ENCODE measurements at places on chromosomes 7 and 10. TPM values are rescaled to one million over a fixed set of nuclear protein-coding genes. Genes with fewer than 3 reads are reported as not detected.

DNA sequence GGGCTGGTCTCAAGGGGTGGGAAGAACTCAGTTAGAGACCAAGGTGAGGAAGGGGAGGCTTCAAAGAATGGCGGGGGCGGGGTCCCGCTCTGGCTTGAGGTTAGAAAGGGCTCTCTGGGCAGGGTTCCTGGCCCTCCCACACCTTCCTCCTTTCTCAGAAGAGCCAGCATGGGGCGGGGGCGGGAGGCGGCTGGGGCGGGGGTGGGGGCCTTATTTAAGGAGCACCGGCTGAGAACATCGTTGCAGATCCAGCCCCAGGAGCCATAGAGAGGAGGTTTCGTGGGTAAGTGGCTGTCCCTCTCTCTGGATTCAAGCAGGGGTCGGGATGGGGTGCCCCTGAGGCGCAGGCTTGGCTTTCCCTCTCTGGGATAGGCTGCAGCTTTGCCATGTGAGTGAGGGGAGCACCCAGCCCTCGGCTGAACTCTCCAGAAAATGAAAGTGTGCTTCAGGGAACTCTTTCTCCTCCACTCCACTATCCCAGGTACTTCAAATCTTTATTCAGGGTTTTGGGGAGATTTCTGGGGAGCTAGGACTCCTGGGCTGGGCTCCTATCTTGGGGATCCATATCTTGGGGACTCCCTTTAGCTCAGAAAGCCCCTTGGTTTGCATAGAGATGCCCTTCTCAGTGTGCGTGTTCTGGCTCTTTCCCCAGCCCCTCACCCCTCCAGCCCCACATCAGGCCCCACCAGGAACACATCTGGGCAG lies 3.3 kb upstream of the CUEDC2 start:
- H3K4me3 ChIP-seq, result peak overlapping the region; percentile 23
- H3K4me1 ChIP-seq, result peaks cover 27% of the 10 kb centered on the region
- peak overlapping the region; percentile 55 for H3K27ac ChIP-seq
- no peaks in the 10 kb centered on the region for H3K36me3 ChIP-seq
- peaks cover 16% of the 10 kb centered on the region for H3K27me3 ChIP-seq

The TMEM196 gene
- not detected for polyA plus RNA-seq

The PRLHR gene
- polyA plus RNA-seq, result not detected

The CDH23 gene
- 4.9 TPM for polyA plus RNA-seq

The MLXIPL gene
- polyA plus RNA-seq, result 2.3 TPM

GRCh38 chr7:7862393-7862792 lies 106.2 kb upstream of the GLCCI1 start:
- DNase-seq, result no peak
- no peaks in the 10 kb centered on the region for H3K27me3 ChIP-seq
- no peak overlapping the region for H3K4me3 ChIP-seq
- H3K36me3 ChIP-seq, result no peaks in the 10 kb centered on the region
- no peak overlapping the region for H3K27ac ChIP-seq
- H3K4me1 ChIP-seq, result peaks cover 2% of the 10 kb centered on the region

GRCh38 chr7:68688416-68689086 lies 909.7 kb upstream of the AUTS2 start:
- H3K4me1 ChIP-seq, result no peaks in the 10 kb centered on the region
- DNase-seq, result peak; percentile 44
- H3K4me3 ChIP-seq, result no peak overlapping the region
- no peaks in the 10 kb centered on the region for H3K36me3 ChIP-seq
- no peak overlapping the region for H3K27ac ChIP-seq

DNA sequence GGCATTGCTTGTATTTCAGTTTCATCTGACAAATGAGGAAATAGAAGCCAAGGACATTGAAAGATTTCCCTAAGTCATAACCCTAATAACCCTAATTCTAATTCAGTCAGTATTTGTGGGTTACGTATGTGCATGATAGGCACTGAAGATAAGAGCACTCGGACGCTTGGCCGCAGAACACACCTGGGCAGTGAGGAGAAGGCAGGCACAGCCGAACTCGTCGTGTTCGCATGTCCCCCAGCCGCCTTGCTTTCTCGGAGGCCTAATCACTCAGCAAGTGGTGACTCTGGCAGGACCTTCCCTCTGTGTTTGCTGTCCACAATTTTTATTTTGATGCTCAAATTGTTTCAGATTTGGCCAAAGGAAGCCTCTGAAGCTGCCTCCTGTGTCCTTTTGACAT lies 23.7 kb downstream of the HKDC1 start:
- no peak overlapping the region for H3K4me3 ChIP-seq
- H3K27ac ChIP-seq, result no peak overlapping the region
- no peak for DNase-seq
- H3K27me3 ChIP-seq, result no peaks in the 10 kb centered on the region

DNA sequence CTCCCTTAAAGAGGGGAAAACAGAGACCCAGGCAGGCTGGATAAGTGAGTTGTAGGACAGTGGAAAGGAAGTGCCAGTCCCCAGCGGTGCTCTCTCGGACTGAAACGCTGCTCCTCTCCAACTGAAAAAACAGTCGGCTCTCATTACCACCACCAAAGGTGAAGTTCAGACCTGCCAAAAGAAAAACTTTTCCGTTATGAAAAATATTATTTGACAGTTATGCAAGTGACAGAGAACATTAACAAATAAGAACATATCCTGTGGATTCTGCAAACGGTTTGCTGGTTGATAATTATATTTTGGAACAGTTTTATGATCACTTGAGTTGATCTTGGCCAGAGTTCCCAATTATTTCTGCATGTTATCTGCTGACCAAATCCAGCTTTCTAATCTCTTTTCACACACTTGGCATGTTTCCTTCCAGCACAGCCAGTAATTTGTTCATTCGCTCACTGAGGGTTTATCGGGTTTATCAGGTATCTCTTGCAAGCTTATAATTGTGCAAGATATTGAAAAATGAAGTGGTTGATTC lies 82.6 kb downstream of the PTPRE start:
- peaks cover 13% of the 10 kb centered on the region for H3K4me1 ChIP-seq
- no peaks in the 10 kb centered on the region for H3K27me3 ChIP-seq
- H3K36me3 ChIP-seq, result no peaks in the 10 kb centered on the region
- H3K27ac ChIP-seq, result peak overlapping the region; percentile 25
- DNase-seq, result no peak

DNA sequence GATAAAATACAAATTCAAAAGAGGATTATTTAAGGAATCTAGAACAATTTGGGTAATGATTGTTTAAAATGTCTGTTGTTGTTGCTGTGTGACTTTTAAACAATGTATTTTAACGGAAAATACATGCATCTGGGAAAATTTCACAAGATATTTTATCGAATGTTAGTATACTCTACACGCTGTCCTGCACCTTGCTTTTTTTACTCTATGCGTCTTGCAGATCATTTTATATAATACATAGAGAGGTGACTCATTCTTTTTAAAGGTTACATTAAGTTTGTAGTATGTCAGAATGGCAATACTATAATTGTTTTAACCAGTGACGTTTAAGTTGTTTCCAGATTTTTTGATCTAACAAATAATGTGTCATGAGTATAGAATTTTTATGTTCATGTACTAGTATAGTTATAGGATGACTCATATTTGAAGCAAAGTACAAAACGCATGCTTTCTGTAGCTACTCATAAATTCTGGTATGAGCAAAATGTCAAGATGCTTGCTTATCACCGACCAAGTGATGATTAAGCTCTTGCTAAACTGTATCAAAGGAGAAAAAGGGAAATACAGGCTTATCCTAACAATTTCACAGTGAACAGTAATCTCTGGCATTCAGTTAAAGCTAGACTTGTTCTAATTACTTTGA lies 4.9 kb downstream of the DKK1 start:
- H3K27me3 ChIP-seq, result peaks cover 14% of the 10 kb centered on the region
- peaks cover 9% of the 10 kb centered on the region for H3K4me1 ChIP-seq
- no peak for DNase-seq
- no peak overlapping the region for H3K27ac ChIP-seq
- no peaks in the 10 kb centered on the region for H3K36me3 ChIP-seq

DNA sequence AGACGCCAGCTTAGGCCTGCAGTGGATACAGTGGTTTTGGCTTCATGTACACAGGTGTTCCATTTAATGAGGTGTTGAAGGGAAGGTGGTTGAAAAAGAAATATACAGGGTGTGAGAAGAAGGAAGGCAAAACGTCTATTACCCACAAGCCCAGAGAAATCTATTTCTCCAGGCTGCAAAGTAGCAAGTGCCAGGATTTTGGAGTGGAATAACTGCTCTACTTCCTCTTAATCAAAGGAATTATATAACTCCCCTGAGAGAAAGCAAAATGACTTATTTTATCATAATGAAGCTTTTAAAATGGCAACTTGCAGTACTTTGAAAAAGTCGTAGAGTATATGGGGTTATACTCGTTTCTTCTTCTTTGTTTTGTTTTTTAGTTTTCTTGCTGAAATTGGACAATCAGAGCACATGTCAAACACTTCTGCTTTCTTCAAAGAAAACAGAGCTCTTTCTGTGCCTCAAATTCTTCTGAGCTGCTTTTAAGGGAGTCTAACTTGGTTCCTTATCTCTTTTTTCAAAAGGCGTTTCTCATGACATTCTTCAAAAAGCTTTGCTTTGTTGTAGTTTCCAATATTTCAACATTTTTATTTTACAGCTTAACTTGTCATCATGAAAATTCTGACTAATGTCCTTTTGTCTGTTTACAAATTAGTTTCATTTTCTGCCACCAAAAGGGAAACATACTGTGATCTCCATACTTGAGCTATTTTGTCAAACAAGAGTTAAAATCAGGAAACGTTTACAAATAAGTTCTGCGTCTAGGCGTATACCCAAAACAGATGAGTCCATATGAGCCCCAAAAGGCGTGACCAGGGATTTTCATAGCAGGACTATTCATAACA lies 289.7 kb downstream of the FRMD4A start:
- DNase-seq, result peak; percentile 83
- peaks cover 10% of the 10 kb centered on the region for H3K4me1 ChIP-seq
- H3K4me3 ChIP-seq, result no peak overlapping the region
- no peaks in the 10 kb centered on the region for H3K36me3 ChIP-seq

The NDUFA5 gene
- polyA plus RNA-seq, result 125 TPM

- H3K36me3 ChIP-seq, result no peaks in the 10 kb centered on the region
- H3K27me3 ChIP-seq, result no peaks in the 10 kb centered on the region
- H3K27ac ChIP-seq, result peak overlapping the region; percentile 52
- H3K4me1 ChIP-seq, result peaks cover 26% of the 10 kb centered on the region
- peak; percentile 71 for DNase-seq
- no peak overlapping the region for H3K4me3 ChIP-seq
These were observed 58.0 kb downstream of the FAM171A1 start for GRCh38 chr10:15313047-15313446.

The COL13A1 gene
- 21.7 TPM for polyA plus RNA-seq

All from muscle of leg (tissue), 16 donors.